ENCODE measurements at places on chromosomes 7 and 10. TPM values are rescaled to one million over a fixed set of nuclear protein-coding genes. Genes with fewer than 3 reads are reported as not detected.

DNA sequence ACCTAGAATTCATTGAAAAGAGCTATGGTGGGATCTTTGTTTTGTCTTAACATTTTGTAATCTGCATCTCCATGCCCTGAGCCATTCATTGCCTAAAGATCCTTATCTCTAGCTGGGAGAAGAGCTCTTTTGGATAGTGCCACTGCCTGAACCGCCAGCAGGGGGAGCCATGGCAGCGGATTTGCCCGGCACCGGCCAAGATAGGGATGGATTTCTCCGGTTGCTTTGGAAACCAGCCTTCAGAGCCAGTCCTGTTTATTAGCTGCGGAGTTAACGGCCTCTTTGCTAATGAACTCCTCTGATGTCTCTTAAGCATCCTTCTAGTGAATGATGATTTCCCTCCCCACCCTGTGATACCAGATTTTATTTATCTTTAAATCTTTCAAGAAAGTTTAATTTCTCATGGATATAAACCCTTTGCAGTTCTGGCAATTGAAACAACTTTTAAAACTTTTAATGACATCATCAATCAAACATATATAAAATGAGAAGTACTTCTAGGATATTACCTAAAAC is 58.2 kb upstream of the LYZL2 start:
- DNase-seq, result peak; percentile 91

GRCh38 chr10:116098411-116099022 is 174.5 kb downstream of the GFRA1 start:
- DNase-seq, result no peak

DNA sequence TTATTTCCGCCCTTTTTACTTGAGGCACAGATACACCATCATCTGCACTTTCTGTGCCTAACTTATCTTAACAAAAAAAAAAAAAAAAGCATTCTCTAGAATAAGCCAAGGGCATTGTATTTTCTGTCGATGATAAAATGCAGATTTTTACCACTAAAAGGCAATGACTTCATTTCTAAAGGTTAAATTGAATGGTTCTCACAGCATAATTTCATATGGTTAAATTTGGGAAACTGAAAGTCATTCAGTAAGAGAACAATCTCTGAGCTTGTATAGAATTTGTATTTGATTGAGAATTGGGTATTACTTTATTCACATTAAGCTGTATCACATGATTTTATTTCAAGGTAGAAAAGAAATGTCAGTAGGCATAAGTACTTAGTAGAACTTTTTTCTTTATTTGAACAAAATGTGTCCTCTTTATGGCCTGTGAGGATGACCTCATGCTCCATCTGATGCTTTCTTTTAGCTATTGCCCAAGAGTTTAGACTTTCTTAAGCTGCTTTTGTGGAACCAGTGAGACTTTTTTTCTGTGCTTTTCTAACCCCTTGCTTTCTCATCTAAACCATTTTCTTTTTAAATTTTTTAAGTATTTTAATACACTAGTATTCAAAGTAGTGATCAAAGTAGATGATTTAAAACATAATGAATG is 110.3 kb downstream of the LRRC4 start:
- DNase-seq, result no peak

DNA sequence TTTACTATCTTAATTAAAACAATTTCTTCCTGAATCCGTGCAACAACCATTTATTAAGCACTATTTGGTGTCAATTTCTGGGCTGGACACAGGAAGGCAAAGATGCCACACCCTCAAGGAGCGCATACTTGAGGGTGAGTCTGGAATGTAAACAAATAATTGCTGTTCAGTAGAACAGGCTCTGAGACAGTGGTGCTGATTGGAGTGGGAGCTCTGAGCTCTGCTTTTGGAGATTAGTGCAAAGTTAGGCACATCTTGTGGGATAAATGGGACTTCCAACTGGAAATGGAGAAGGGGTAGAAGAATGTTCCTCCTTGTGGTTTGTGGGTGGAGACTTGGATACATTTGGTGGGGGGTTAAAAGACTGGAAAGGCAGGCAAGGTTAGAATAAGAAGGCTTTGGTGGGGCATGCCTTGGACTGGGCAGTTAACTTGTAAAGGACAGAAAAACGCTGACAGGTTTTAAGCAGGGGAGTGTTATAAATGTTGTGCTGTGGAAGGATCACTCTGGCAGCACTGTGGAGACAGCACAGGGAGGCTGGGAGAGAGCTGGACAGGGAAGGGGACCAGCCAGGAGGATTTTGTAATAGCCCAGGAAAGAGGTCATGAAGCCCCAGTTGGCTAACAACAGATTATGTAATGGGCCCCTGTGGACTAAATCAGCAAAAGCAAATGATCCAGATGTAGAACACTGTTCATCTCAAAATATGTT is 80.7 kb downstream of the ZNF365 start:
- DNase-seq, result no peak

- no peak for DNase-seq
Observed at GRCh38 chr10:1195828-1196227, 139.6 kb downstream of the WDR37 start.

- peak; percentile 69 for DNase-seq
Observed at GRCh38 chr10:69057261-69057950, 30.5 kb upstream of the SRGN start.

DNA sequence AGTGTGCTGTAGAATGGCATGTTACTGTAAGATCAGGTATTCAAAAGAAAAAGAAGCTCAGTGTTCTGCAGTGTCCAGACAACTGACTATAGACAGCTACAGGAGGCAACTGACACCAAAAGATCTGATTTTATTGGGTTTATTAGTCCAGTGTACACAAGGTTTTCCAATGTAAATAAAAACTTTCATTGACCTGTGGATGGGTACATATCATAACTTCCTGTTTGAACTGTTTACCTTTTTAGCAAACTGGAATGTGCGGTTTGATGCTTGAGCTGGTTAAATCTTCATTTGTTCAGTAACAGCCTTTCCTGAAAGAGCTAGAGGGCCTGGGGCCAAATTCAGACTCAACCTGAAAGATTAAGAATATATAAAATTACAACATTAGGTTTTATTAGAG is 172.6 kb upstream of the SP8 start:
- no peak for DNase-seq

DNA sequence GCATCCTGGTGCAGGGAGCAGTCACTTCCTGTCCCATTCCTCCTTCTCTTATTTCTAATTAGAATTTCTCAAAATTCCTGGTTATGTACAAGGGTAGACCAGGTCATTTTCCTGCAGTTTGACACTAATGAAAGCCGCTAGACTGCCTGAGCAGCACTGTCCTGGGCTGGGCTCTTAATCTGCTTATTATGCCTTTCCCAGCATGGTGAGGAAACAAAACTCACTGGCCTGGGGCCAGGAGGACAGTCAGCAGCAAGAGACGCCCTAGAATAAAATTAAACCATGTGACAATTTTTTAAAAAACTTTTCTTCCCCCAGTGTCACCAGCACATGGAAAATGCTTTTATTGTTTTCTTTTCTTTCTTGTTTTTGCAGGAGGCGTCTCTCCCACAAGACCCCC is 647.5 kb downstream of the TYW1 start:
- DNase-seq, result peak; percentile 58

DNA sequence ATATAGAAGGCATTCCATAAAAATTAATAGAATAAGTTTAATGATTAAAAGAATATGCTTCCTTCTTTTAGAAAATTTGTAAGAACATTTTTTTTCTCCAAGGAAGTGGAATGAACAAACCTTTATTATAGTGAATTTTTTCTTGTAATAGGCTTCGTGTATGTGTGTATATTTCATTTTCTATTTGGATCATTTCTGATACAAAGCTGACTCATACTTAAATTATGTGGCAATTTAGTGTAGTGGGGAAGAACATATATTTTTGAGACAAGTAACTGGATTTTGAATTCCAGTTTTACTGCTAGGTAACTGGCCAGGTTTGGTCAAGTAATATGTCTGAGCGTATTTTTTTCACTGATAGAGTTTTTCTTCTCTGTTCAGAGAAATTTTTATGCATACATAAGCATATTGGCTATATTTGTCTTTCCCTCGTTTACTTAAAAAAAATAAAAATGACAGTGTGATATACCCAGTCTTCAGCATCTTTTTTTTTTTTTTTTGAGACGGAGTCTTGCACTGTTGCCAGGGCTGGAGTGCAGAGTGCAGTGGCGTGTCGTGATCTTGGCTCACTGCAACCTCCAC is 50.8 kb downstream of the CDK13 start:
- no peak for DNase-seq

DNA sequence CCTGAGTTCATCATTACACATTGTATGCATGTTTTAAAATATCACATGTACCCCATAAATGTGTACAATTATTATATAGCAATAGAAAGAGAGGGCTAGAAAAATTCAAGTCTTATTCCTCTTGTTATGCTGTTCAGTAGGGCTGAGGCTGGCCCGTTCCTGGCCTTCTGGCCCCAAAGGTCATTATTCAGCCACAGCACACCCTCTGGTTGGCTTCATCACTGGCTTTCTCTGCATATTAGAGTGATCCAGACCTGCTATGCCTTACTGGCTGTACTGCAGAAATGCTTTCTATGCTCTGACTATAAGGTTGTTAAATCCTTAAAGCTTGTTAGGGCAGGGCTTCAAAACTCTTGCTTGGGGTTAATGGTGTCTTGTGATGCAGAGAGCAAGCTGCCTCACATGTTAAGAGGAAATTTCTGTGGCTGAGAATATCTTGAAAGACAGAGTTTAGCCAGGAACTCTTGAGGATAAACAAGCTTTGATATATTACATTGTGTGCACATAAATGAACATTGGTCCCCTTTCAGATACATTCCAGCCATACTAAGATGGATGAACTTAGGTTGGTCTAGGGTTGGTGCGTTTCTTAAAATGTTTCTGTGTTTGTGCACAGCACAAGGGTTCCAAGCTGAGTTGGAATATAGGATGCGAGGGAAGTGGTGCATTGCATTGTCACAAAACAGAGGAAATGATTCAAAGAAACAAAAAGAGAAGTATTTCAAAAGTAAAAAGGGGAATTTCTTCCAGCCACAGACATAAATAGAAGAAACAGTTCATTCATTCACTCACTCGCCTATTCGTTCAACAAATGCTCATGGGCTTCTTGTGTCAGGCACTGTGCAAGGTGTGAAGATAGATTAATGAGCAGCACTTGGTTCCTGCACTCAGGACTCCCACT is 61.6 kb upstream of the WDR11 start:
- DNase-seq, result no peak

AKR1C4 gene
- not detected for total RNA-seq

NUTM2A gene
- total RNA-seq, result 0.89 TPM

TMEM229A gene
- 0.27 TPM for total RNA-seq

FAM131B gene
- 2.6 TPM for total RNA-seq
